ENCODE measurements at places on chromosomes 11 and 22.

DNA sequence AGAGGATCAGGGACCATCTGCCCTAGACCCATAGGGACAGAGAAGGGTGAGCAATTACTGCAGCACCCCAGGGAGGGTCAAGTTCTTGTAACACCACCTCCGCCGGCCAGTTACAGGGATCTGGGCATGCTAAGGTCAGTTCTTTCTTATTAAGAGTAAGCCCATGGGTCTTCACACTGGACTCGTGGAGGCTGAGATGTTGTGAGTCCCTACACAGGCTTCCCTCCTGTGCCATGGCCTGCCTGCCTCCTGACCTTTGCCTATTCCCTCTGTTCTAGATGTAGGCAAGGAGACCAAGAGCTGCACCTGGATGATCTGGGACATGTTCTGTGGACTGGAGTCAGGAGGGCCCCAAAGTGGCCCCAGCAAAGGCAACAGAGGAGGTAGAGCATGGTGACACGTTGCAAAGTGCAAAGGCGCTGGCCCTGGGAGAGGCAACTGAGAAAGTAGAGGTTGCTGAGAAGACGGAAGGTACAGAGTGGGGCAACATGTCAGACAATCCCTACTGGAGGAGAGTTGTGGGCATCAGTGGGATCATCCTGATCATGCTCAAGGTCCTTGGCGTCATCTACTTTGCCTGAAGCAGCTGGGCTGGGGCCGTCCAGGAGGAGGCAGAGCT, 16.3 kb upstream of the GNAZ start:
- DNase-seq, result peak; percentile 90

GRCh38 chr11:105642870-105643269, 33.0 kb downstream of the GRIA4 start:
- no peak for DNase-seq

GRCh38 chr11:13760115-13760514, 91.6 kb downstream of the FAR1 start:
- no peak for DNase-seq

DNA sequence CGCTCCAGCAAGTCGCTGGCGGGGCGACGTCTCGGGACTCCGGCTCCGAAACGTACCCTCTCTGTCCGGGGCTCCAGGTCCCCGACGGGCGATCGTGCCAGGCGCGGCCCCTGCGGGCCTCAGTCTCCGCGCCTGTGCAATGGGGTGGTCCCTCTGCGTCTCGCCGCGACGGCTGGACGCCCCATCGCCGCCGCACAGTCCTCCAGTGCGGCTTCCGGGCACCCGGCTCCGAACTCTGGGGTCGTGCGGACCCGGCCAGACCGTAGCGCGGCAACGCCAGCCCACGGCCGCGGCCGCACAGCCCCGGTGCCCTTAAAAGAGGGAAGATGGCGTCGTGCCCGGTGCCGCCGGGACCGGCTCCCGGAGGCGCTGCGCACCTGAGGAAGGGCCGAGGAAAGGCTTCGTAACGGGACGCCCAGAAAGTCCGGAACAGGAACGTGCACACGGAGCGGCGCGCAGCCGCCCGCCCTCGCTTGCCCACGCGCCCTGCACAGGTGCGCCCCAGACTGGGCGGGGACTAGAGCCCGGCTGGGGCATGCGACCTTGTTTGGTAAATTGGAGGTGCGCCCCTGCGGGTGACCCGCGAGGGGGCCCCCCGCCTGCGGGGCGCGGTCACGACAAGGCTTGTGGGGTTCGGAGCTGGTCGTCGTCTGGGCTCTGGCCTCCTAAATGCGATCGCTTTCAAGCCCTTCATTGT, 525 bp downstream of the BIK start:
- DNase-seq, result no peak

DNA sequence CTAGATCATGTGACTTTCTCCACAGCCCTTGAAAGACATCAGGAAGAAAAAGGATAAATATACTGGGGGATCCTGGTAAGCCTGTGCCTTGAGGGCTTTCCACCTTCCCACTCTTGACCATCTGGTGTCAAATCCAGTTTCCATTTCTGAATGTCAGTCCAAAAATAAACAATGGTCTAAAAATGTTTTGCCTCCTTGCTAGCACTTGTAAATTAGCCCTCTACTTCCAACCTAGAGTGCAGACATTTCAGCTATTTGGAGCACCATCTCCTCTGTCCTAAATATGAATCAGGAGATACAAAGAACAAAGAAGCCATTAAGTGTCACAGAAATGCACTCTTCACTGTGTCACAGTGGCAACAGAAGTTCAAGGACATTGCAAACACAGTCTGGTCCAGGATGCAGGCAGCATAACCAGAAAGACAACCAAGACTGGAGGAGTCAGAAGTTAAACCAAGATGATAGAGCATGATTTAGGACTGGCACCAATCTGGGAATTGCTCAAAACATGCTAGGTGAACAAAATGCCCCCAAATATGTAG, 88.1 kb downstream of the CCDC34 start:
- no peak for DNase-seq

- DNase-seq, result no peak
Observed at GRCh38 chr11:1042626-1043562, 6.4 kb upstream of the MUC6 start.

GRCh38 chr11:62842171-62842741, 2.9 kb upstream of the WDR74 start:
- DNase-seq, result no peak

DNA sequence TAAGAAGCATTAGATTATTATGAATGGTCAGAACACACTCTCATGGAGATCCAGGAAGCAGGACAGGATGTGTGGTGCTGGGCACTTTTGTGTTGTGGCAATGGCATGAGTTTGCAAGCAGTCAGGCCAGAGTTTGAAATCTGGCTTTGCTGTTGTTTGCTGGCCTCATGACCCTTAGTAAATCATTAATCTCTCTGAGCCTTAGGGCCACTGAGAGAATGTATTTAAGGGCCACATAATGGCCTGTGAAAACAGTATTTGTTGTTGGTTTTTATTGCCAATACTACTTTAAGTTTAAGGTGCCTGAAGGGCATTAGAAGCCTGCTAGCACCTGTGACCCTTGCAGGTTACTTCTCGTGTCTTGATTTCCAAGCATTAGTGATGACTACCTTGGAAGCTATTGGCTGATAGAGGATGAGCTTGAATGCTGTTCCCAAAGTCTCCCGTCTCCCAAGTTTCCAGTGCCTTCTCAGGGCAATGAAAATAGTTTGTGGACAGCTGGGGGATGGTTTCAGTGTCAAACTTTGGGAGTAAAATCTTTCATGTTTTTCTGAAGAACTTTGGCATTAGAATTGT, 24.6 kb downstream of the STIM1 start:
- DNase-seq, result no peak
